NCI-H1417 treated with DMSO at 0.1 percent for 48 hours (cell line): ENCODE measurements at places on chromosomes 1 and 21.

GRCh38 chr1:26330276-26330675 lies 12.5 kb downstream of the CD52 start:
- DNase-seq, result no peak

DNA sequence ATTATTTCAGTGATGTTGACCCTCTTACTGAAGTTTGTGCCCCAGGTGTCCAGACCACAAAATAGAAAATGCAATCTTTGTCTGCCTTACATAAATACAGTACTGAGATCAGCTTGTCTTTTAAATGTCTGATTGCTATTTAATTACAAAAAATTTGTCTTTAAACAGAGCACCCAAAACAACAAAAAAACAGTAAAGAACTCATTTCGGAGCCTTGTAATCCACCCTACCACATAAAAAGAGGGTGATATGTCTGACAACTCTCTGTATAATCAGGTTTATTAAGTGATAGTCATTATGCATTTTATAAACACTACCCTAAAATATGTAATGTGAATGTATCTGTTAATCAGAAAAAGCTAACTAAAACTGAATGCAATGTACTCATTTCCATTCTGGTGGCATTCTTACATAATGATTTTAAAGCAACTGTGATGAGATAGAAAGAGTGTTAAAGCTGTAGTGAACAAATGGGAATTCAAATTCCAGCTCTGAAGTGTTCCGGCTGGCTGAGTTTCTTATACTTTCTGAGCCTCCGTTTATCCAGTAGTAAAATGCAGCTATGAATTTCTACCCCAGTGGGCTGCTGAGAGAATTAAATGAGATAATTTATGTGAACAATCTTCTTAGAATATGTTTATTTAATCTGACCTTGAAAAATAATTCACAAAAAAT lies 486.6 kb downstream of the USP25 start:
- DNase-seq, result no peak

- no peak for DNase-seq
Measured at GRCh38 chr21:38095220-38095619, 161.6 kb upstream of the KCNJ15 start.

- no peak for DNase-seq
Measured at GRCh38 chr21:33299181-33299752, 25.5 kb upstream of the IFNAR1 start.

- no peak for DNase-seq
Measured at GRCh38 chr1:63405021-63405420, 37.6 kb downstream of the ALG6 start.

- DNase-seq, result no peak
Measured at GRCh38 chr1:172178886-172179285, 241.6 kb upstream of the C1orf105 start.

DNA sequence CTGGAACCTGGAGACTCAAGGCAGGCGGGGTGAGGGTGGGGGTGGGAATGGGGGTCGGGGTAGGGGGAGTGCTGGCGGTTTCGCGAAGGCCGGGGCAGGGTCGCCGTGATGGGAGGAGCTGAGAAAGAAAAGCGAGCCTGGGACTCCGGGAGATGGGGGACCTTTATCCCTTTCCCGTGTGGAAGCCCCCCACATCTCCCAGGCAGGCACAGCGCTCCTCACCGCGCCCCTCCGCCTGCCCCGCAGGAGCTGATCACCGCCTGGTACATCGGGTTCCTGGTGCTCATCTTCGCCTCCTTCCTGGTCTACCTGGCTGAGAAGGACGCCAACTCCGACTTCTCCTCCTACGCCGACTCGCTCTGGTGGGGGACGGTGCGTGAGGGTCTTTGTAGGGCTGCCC lies 35.5 kb downstream of the KCNQ4 start:
- DNase-seq, result no peak

GRCh38 chr1:238674316-238674715 lies 712.1 kb upstream of the CHRM3 start:
- no peak for DNase-seq

- DNase-seq, result no peak
Measured at GRCh38 chr1:207981976-207982375, 71.1 kb upstream of the CD34 start.

DNA sequence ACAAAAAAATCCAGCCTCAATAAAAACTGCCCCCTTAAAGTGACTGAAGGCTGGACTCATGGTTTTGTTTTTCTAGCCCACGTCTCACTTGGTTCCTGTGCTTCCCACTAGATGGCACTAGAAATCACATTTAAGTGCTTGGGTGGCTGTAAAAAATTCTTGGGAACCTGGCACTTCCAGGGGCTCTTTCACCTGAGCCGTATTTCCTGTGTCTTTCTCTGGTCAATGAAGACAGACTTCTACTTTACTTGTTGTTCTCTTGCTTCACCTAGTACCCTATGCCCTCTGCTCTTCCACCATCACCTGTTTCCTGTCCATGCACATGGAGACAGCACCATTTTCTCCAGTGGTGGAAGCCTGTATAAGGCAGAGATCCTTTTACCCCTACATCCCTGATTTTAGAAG lies 20.0 kb downstream of the METTL13 start:
- DNase-seq, result no peak

- no peak for DNase-seq
Measured at GRCh38 chr1:168498159-168498631, 45.6 kb downstream of the XCL2 start.

DNA sequence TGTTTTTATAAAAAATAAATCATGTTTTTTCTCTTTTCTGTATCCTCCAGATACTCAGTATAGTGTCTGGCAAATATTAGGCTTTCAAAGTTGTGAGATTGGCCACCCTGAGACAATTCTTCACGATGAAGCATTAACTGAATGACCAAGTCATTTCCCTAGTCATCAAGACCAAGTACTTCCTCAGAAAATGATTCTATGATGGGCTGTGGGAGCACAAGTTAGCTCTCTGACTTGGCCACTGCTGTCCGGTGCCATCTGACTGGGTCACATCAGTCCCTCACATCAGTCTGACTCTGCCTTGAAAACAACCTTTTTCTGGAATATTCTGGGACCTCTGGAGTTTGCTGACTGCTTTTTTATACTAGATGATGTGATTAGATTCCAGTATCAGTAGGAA lies 13.5 kb upstream of the YRDC start:
- no peak for DNase-seq

DNA sequence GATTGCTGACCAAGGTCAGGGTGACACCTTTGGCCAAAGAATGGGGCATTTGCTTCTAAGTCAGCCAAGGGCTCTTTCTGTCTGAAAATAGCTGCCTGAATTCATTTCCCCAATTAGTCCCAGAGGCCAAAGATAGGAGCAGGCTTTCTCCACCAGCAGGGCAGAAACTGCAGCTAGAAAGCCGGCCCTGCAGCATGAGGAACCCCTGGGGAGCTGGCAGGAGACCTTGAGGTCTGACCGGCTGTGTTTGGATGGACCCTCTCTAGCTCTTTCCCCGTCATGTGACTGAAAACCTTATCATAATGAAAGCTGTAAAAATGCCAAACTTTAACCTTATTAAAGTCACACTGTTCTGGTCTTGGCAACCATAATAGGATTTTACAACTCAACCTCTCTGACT lies 93.4 kb downstream of the CD58 start:
- no peak for DNase-seq

GRCh38 chr1:14486401-14487201 lies 111.9 kb upstream of the KAZN start:
- DNase-seq, result no peak

DNA sequence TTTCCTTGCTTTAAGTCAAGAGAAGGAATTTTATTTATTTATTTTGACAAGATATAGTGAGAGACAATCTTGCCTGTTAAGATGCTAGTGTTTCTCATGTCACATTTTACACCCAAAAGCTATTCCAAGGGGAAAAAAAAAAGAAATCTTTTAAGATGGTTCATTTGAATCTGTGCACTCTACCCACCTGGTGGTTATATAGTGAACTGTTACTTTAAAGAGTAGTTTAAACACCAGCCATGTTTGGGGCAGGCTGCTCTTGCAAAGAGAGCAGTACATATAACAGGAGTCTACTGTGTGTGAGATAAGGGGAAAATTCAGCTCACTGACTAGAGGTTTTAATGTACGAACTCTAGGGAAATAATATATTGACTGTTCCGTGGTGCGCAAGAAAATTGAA lies 3.3 kb upstream of the ELAVL4 start:
- DNase-seq, result peak; percentile 66

- DNase-seq, result peak; percentile 45
Measured at GRCh38 chr1:234750922-234751627, 141.1 kb upstream of the IRF2BP2 start.

GRCh38 chr1:218284377-218284916 lies 646 bp upstream of the RRP15 start:
- no peak for DNase-seq

GRCh38 chr1:30300669-30301068 lies 422.7 kb downstream of the MATN1 start:
- no peak for DNase-seq

GRCh38 chr21:8988696-8989095 lies 1532.7 kb upstream of the TPTE start:
- no peak for DNase-seq

DNA sequence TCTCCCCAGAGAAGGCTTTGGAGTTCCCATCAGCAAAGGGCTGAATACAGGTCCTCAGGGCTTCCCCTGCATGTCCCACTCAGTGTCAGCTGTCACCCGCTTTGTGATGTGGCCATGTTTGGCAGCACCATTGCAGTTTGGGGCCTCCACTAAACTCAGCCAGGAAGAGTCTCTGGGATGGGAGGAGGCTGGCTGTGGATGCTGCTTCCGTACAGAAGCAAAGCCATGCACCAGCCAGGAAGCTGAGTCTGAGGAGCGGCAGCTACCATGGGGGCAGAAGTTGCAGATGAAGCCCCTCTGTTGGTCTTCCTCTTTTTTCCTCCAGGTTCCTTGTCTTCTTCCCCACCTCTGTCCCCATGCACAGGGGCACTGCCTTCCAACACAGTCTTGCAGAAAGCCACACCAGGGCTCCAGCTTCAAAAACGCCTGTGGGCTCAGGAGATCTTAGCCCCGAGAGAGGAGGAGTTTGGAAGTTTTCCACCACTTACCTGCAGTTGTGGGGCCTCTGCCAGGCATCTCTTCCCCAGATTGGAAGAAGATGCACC lies 416.8 kb downstream of the NPHP4 start:
- no peak for DNase-seq

DNA sequence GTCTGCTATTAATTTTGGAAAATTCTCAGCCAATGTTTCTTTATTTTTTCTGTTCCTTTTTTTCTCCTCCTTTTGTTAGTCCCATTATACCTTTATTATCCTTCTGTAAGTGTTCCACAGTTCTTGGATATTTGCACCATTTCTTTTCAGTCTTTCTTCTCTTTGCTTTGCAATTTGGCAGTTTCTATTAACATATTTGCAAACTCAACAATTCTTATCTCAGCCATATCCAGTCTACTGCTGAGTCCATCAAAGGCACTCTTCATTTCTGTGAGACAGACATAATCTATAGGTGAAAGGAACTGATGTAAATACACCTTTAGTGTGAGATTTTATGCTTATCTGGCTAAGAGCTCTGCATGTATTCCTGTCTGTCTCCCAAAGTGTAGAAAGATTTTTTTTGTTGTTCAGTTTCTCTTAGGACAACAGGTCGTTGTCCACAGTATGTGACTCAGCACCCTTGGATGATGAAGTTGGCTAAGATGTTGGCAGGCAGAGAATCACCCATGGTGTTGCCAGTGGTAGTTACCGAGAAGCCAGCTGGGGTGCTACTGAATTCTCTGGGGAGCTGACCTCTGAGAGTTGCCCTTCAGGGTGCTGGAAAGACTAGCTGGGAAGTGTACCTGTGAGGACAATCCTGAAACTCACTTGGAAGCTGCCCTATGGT lies 38.4 kb downstream of the LEPR start:
- DNase-seq, result no peak

DNA sequence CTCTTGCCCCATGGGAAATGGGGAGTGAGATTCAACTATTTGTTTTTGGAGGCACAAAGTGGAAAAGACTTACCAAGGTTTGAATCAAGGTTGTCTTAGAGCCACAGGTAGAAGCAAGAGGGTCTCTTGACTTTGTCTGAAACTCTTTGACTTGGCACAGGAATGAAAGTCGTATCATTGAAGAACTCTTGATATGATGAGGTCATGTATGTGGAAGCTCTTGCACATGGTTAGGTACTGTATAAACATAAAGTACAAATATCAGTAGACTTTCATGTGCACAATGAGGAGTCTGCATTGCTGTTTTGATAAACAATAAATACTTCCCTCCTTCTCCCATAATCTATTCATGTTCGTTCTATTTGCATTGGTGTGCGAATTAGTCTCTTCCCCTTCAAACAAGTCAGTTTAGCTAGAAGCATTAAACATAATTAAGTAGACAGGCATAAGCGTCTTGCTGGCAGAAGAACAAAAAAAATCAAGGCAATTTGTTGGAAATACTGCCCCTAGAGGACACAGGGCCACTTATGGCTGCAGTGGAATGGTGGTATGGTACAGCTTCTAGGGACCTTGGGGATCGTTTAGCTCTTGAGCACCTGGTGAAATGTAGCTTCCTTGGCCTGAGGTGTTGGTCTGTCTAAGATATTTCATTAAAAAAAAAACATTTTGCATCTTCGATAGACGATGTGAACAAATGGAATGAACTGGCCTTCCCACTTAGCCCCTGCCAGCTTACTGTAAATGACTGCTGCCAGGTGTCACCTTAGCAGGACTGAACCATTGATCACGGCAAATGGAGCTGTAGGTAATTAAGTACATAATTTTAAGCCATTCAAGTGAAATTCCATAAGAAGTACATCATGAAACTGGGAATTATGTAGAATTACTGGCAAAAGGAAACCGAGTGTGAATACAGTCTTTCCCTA lies 218.0 kb upstream of the GALNT2 start:
- DNase-seq, result no peak

DNA sequence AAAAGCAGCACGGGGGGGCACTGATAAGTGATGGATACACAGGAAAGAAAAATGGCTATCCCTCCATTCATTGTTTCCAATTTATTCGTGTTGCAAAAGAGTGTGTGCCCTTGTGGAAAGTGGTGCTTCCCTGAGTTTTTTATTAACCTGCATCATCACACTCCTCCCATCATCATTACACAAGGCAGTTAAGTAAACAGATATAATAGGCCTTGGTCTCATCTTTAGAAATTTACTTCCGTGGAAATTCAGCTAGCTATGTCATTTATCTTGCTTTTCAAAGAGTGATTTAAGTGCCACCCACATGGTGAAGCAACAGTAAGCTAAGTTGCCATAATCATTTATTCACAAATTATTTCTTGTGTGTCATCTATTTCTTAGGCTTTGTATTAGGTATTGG lies 473.3 kb downstream of the NEGR1 start:
- DNase-seq, result no peak

- no peak for DNase-seq
Measured at GRCh38 chr1:20125100-20125499, 5.8 kb upstream of the PLA2G2D start.
